NCI-H2029 treated with DMSO at 0.1 percent for 48 hours (cell line): ENCODE measurements at places on chromosomes 6 and 20.

- DNase-seq = no peak
These were observed 67.2 kb upstream of the TNFRSF21 start for GRCh38 chr6:47376930-47377329.

DNA sequence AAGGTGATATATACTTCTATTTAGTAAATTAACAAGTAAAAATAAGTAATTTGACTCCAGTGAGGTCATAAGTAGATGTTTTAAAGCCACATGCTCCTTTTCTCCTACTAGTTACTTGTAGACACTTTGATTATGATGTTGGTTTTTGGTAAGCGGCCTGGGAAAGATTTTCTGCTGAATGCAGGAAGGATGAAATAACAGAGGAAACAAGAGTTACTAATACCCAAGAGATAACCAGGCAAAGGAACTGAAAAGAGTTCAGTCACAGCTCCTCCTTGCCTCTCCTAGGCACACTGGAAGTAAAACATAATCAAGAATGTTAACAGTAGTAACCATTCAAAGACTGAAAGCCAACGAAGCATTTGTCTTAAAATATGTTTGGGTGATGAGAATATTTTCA lies 203.3 kb downstream of the RNGTT start:
- DNase-seq = no peak

GRCh38 chr6:72386324-72386723 lies 235.5 kb upstream of the KCNQ5 start:
- DNase-seq = no peak

DNA sequence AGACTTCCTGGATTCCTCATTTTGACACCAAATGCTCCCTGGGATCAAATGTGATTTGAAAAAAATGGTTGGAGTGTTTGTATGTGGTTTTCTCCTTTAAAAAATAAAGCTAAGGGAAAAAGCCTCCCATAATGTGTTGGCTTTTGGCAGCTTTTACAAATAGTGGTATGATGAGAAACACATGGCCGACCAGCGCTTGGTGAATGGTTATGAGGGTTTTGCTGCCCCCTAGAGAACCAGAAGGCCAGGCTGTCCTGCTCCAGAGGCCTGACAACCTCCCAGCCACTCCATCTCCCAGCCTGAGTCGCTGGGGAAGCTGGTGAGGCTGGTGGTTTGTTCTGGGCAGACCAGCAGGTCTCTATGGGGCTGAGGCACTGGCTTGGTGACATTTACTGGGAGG lies 69.3 kb downstream of the CLIC5 start:
- DNase-seq = no peak

GRCh38 chr6:103677290-103677689 lies 1182.4 kb downstream of the HACE1 start:
- DNase-seq = no peak

DNA sequence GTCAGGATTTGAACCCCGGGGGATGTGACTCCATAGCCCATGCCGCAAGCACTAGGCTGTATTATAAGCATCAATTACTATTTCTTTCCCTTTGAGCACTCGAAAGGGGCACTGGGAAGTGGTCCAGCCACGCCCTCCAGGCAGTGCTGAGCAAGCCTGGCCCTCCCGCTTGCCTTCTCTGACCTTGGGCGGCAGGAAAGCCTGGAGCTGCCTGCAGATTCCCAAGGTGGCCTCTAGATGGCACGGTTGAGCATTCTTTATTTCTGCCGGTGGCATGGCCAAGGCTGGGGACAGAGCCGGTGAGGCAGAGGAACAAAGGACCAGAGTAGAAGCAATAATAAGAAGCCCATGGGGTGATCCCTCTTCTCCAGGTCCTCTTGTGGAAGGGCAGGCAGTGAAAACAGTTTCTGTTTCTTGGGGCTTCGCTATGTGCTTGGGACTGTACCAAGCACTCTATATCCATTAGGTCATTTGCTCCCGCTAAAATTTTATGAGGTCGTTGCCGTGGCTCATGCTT lies 32.0 kb downstream of the ARHGAP40 start:
- peak; percentile 63 for DNase-seq

DNA sequence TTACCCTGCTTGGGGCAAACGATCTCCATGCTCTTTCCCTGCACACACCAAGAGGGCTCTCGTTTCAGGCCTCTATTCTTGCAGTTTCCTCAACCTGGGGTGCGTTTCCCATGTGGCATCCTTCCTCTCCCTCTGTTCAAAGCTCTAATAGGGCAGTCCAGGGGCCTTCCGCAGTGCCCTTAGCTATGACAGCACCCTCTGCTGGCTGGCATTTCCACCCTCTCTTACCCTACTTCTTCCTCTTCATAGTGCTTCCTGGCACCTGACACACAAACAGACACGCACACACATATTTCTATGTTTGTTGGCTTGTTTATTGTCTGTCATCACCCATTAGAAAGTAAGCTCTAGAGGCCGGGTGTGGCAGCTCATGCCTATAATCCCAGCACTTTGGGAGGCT lies 294.0 kb downstream of the CLIC5 start:
- no peak for DNase-seq

GRCh38 chr20:51399006-51399890 lies 143.3 kb downstream of the NFATC2 start:
- DNase-seq = peak; percentile 25

DNA sequence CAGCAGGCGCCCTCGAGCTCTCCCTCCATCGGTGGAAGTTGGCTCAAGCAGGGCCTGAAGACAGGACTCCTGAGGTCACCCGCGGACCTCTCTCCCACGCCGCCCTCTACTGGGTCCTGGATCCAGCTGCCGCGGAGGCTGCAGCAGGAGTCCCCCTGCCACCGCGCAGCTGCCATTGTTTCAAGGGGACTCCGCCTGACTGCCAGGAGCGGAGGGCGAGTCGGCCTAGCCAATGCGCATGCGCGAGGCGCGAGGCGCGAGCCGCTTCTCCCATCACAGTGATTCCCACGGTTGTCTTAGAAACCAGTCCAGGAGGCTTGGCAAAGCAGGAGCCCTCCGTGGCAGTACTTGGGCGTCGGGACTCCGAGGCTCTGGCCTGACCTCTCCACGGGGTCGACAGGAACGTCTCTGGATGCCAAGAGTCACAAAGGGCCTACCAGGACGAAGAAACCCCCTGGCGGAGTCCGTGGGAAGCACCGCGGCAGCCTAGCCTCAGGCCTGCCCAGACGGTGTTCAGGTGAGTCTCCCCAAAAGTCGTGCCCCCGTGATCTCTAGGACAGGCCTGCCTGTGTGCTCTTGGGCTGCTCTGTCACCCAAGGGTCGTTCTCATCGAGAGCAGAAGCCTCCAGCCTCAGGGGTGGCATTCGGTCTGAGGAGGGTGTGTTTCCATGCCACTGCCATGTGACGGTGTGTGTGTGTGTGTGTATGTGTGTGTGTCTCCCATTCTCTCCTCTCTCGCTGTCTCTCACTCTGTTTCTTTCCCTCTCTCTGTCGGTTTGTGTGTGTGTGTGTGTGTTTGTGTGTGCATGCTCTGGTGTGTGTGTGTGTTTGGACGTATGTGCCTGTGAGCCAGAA lies 290.6 kb upstream of the ZNF337 start:
- DNase-seq = no peak

DNA sequence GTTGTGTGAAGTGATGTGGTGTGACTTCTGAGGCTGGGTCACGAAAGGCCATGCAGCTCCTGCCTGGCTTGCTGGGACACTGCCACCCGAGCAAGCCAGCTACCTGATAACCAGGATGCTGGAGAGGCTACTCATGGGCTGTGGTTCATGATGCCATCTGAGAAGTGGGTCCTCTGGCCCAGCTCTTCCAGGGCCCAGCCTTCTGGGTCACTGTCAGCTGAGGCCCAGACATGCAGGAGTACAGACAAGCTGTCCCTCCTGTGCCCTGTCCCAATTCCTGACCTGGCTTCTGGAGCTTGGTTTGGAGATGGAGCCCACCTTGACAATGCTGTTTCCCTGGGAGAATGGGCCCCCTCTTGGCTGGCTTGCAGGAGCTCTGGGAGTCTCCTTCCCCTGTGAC lies 87.0 kb downstream of the DHX35 start:
- DNase-seq = no peak

DNA sequence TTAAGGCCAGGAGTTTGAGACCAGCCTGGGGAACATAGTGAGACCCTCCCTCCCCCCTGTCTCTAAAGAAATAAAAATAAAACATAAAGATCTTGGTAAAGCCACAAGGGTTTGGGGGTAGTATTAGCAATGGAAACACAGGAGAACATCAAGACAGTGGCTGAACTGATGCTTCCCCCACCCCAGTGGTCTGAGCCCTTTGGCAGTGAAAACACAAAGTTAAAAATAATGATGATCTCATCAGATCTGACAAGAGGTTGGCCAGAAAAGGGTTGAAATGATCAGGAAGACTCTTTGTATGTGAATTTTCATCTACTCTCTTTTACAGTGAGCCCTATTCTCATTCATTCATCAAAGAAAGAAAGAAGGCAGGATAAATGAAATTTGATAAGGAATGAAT lies 93.7 kb downstream of the KCNB1 start:
- DNase-seq = no peak

DNA sequence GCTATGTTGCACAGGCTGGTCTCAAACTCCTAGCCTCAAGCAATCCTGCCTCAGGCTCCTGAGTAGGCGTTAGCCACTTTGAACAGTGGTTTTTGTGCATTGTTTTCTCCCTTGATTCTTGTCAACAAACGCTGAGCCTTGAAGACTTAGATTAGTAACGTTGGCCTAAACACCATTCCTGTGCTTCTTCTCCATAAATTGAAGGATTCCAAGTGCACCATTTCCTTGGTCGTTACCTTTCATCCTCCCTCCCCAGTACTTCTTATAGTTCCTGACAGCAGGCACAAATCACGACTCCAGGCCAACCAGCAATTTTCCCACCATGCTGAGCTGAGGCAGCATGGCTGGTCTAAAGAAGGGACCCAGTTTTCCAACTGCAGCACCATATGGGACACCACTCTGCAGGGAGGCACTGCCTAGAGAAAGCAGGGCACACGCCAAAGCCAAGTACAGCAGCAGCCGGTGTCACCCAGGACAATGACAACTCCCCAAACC lies 8.9 kb downstream of the RPS10 start:
- no peak for DNase-seq
